ENCODE measurements at places on chromosomes 3 and 15.

- no peak for DNase-seq
Measured at GRCh38 chr15:48876057-48876456, 1.9 kb upstream of the EID1 start.

DNA sequence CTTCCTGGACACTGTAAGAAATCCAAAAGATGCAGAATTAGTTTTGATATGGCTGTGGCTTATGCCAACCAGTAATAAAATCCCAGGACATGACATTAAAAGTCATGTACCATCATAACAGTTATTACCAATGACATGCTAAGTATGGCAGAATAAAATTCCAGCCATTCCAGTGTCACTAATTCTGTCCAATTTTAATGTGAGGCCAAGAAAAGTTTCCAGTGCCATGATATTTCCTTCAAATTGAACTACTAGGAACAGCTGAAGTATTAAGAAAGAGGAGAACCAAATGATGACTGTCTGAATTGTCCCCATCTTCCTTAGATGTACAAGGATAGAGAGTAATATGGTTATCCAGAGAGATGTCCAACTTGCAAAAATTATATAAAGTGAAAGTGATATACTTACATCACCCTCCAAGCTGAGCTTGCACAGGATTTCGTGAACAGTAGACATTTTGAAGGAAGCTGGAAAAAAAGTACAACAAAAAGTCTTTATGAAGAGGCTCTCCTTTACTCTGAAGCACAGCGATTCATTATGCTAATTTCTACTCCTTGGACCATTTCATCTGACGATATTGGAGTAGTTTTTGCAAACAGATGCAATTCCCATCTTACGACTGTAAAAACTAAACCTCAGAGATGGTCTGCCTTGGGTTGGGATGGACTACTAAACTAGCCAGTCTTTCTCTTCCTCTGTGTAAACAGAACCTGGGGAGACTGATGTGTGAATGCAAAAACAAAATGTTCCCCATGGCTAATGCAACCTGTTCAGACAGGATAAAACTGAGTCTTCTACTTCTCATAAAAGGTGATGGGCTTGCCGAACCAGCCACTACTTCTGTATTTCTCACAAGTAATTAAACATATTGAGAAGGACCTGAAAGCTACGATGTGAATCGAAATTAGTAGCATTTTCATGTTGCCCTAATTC is 11.9 kb downstream of the ANXA2 start:
- DNase-seq = no peak

- no peak for DNase-seq
Measured at GRCh38 chr3:100427699-100428098, 26.4 kb downstream of the LNP1 start.

DNA sequence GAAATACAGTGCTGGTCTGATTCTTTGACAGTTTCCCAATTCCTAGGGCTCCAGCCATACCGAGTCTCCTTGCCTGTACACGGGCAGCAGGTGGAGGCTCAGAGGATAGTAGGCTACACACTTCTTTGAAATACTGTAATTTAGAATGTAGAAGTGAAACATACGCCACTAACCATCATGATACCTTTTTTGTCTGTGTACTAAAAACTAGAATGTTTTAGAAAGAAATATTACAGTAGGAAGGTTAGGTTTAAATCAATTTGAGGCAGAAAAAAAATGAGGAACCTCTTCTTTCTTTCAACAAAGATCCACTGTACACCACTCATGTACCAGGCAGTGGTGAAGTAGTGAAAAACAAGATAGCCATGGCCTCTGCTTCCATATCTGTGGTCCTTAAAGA is 354.7 kb downstream of the MCTP2 start:
- DNase-seq = no peak

GRCh38 chr3:10160925-10161324 is 3.8 kb upstream of the IRAK2 start:
- no peak for DNase-seq

DNA sequence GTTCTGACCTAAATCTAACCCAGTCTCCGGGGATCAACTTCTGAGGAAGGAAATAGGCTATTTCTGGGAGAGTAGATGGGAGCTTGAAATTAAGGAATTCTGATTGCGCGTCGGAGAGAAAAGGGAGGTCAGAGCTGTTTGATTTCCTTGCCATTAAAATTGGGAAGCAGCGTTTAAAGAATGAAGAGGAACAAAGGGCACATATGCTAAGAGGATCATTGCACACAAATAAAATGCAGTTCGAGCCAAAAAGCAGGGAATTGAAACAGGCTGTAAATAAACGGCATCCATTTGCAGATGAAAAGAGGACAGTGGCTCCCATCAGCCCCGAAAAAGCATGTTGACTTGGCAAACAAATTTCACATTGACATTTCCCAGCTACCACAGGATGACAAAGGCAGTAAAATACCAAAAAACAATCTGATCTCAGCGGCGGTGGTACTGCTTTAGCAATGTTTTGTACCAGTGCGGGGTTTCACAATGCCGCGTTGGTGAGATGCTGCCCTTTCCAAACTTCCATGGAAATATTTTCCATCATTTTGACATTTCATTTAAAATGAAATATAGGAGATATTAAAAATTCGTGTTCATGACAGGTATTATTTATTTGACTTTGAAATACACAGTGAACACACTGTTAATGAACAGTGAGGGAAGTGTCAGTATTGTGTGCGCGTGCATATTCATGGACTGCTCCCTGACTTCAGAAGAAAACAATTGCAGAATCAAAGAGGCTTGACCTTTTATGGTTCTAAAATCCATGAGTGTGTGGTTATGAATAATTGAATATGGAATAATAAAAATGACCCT is 108.8 kb downstream of the SQOR start:
- DNase-seq = no peak

- no peak for DNase-seq
Measured at GRCh38 chr15:67506775-67507747, 13.9 kb upstream of the C15orf61 start.

- DNase-seq = no peak
Measured at GRCh38 chr3:133893683-133894352, 1.9 kb downstream of the RAB6B start.

DNA sequence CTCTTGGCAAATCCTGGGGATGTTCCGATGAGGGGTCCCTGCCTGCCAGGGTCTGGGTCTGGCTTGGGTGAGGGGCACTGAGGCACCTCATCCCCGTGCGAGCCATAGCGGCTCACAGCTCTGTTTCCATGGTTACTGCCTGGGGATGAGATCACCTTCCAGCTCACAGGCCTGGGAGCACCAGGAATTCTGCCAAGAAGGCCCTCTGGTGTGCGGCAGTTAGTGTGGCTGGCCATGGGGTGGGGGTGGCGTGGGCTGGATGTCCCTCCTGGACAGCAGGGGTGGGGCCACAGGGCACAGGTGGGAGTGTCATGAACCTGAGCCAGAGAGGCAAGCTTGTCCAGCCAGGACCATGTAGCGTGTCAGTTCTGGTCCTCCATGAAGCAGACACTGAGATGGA is 22.1 kb upstream of the PRR23E start:
- DNase-seq = no peak

DNA sequence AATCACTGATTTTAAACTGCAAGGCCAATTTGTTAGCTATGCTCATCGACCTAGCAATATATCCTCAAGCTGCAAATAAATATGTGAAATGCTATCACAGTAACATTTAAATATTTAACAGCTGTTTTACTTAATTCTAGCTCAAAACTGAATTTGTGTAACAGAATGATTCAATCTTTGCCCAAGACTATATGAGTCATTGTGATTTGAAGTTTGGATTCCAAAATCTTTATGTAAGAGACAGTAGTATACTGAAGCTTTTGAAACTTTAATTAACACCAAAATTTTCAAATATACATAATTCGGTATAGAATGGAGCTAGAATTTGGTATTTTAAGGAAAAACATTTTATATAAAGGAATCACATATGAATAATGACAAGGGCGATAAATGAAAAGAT is 603.0 kb upstream of the ROBO2 start:
- DNase-seq = no peak

All from neural crest cell (in vitro differentiated cells).